HEK293T (cell line): ENCODE measurements at places on chromosomes 12 and 14.
A peak's percentile ranks its signal among the peaks of the same experiment; 100 is the strongest.

DNA sequence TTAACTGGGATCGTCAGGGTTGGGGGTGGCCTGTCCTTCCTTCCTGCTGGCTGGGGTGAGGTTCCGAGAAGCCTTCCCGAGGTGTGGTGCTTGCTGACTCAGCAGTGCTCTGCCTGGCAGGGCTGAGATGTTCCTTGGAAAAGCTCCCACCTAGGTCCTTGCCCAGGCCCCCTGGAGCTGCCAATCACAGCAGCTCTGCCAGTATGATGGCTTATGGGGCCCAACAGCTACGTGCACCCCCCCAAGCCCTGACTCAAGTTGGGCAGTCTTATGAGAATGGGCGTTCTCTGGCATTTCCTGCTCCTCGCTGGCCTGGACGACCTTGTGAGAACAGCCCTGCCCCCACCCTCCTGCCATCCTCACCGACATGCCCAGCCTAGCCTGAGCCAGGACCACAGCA lies 292.2 kb upstream of the CRY1 start:
- DNase-seq = no peak

DNA sequence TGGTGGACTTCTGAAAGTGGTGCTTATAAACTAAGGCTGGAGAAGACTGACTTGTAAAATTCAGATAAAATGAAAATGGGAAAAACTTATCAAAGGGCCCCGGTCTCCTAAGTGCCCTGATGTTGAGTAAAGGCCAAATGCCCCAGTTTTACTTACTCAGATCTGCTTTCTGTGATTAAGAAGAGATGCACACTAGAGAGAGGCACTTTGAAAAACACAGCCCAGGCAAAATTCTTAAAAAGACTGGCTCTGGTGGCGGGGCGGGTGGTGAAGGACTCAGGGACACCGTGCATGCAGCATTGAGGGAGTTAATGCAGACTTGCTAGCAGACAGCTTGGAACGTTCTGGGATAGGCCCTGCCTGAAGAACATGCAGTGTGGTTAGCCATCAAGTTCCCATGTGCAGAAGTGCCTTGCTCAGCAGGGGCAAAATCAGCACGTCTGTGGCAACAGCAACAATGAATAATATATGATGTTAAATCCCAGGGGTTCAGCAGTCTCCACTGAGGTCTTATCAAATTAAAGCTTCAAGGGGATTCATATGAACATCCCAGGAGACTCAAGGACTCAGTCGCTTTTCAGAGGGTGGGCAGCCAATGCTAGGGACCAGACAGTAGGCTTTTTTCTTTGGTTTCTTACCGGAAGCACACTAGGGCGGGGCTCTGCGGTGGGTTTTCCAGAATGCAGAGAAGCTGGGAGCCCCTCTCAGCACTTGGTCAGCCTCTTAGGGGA lies 105.0 kb downstream of the DAD1 start:
- no peak for DNase-seq

GRCh38 chr12:6953442-6954315 lies 2.5 kb downstream of the PTPN6 start:
- DNase-seq = no peak

DNA sequence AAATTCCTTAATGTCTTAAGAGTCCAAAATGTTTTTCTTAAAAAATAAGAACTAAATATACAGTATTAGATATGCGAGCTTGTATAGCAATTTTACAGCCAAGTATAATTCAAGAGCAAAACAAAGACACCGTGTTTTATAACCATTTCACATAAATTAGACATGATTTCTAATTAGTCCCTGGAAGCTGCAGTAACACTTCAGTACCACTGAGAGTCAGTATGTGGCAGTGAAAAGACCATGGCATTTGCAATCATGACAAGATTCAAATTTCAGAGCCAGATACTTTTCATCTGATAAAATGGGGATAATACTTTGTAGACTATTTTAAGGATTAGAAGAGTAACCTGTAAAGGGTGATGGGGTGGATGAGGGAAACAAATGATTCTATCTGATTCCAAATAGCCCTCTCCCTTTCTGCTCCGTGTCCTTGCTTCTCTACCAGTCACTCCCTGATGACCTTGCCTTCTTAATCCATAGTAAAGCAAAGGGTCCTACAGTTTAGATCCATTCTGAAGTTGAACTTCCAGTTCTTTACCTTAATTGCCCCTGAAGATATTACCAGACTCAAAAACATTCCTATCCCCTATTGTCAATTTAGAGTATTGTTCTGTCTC lies 145.4 kb upstream of the ABCD2 start:
- DNase-seq = peak; percentile 39

DNA sequence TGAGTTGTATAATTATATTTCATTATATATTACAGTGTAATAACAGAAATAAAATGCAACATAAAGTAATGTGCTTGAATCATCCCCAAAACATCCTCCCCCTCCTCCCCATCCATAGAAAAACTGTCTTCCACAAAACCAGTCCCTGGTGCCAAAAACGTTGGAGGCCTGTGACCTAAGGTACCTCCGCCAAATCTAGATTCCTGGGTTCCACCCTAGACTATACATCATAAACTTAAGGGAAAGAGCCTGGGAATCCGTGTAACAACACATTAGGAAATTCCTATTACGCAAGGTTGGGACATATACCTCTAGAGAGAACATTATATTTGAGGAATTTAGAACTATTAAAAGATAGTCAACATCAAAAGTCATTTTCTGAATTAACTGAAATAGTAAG lies 38.0 kb downstream of the SPPL3 start:
- no peak for DNase-seq

DNA sequence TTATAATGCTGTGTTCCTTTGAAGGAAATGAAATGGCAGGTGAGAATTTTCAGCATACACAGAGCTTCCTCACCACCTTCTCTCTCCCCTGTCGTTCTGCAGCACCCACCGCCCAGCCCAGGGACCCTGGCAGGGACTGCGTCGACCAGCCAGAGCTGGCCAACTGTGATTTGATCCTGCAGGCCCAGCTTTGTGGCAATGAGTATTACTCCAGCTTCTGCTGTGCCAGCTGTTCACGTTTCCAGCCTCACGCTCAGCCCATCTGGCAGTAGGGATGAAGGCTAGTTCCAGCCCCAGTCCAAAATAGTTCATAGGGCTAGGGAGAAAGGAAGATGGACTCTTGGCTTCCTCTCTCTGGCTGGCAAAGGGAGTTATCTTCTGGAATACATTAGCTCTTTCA lies 35.1 kb downstream of the PAPLN start:
- DNase-seq = no peak

GRCh38 chr12:12546314-12546772 lies 16.3 kb downstream of the DUSP16 start:
- DNase-seq = no peak

GRCh38 chr14:53953828-53954550 lies 2.6 kb downstream of the BMP4 start:
- peak; percentile 31 for DNase-seq

GRCh38 chr14:61930101-61930857 lies 168.1 kb downstream of the SNAPC1 start:
- DNase-seq = no peak

GRCh38 chr14:93975791-93976476 lies 436 bp downstream of the ASB2 start:
- DNase-seq = no peak
